Endothelial cell (in vitro differentiated cells): ENCODE measurements at places on chromosomes 7 and 10.

- no peaks in the 10 kb centered on the region for H3K4me1 ChIP-seq
- H3K27ac ChIP-seq, result no peak overlapping the region
- no peak for DNase-seq
- H3K27me3 ChIP-seq, result no peaks in the 10 kb centered on the region
- H3K36me3 ChIP-seq, result no peaks in the 10 kb centered on the region
Measured at GRCh38 chr7:114843102-114843501, 78.8 kb upstream of the MDFIC start.

GRCh38 chr7:53426145-53426750 is 390.8 kb downstream of the POM121L12 start:
- H3K36me3 ChIP-seq, result no peaks in the 10 kb centered on the region
- no peak overlapping the region for H3K4me3 ChIP-seq
- H3K27ac ChIP-seq, result no peak overlapping the region
- H3K4me1 ChIP-seq, result no peaks in the 10 kb centered on the region

GRCh38 chr7:115094163-115094562 is 172.3 kb downstream of the MDFIC start:
- no peak overlapping the region for H3K27ac ChIP-seq
- peaks cover 8% of the 10 kb centered on the region for H3K4me1 ChIP-seq
- no peak for DNase-seq
- H3K36me3 ChIP-seq, result no peaks in the 10 kb centered on the region

DNA sequence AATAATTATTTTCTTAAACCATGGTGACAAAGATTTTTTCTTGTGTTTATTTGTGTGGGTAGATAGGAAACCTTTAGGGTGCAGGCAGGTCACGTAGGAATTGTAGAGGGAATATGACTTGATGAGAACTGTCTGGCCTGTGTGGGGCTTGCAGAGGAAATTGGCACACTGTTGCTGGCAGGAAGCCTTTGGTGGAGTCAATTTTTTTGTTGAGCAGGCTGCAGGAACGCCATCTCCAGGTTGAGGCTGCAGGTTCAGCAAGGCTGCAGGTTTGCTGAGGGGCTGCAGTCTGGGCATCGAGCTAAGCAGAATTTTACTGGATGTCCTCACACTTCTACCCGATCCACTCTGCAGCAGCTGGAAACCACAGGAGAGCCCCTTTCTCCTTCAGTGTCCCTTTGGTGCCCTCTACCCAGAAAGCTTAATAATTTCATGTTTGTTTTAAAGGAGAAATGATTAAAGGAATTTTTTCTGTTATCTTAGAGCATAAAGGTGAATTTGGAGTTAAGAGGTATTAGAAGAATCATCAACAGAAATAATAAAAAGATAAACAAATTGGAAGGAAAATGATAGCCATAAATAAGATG is 37.0 kb downstream of the TBC1D12 start:
- no peak overlapping the region for H3K27ac ChIP-seq
- no peaks in the 10 kb centered on the region for H3K36me3 ChIP-seq
- H3K27me3 ChIP-seq, result no peaks in the 10 kb centered on the region
- DNase-seq, result peak; percentile 9
- no peak overlapping the region for H3K4me3 ChIP-seq

DNA sequence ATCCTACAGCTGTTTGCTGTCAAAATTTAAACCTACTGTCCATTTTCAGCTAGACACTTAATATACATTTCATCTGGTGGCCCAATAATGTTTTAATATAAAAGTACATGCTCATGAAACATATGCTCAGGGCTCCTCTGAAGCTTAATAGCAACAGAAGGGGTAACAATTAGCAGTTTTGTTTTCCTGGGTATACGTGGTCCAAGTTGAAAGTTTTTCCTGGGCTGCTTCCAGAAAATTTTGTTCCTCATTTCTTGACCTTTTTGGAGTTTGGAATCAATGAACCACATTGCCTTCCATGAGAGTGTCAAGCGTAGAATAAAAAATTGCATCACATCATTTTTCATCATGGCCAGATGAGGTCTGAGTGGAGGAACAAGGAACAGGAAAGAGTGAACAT is 537.3 kb upstream of the MGMT start:
- H3K36me3 ChIP-seq, result no peaks in the 10 kb centered on the region
- no peak overlapping the region for H3K27ac ChIP-seq
- no peak for DNase-seq
- peaks cover 4% of the 10 kb centered on the region for H3K27me3 ChIP-seq

GRCh38 chr10:54009672-54010071 is 791.4 kb downstream of the PCDH15 start:
- H3K4me3 ChIP-seq, result no peak overlapping the region
- H3K27ac ChIP-seq, result no peak overlapping the region
- H3K4me1 ChIP-seq, result no peaks in the 10 kb centered on the region
- no peaks in the 10 kb centered on the region for H3K27me3 ChIP-seq
